Left hindlimb (tissue), 1 donor: ENCODE measurements at places on chromosomes 2 and 18.

GRCh38 chr2:126990605-126991532 lies 92.2 kb downstream of the TEX51 start:
- DNase-seq, result no peak

DNA sequence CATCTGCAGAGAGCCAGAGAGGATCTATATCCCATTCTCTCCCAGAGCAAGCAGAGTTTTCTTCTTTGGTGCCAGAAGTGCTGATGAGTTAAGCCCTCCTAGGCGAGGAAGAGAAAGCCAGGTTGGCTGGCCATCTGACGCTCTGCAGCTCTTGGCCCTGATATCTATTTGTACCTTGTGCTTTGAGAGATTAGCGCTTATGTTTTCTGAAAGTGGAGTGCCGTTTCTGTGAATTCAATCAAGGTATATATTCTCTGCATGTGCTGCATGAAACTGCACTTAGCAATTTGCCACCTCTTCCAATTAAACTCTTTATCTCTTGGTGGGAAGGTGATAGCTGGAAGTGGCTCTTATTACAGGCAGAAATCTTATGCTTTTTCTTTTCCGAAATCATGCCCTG lies 177.5 kb downstream of the LPIN1 start:
- DNase-seq, result no peak

DNA sequence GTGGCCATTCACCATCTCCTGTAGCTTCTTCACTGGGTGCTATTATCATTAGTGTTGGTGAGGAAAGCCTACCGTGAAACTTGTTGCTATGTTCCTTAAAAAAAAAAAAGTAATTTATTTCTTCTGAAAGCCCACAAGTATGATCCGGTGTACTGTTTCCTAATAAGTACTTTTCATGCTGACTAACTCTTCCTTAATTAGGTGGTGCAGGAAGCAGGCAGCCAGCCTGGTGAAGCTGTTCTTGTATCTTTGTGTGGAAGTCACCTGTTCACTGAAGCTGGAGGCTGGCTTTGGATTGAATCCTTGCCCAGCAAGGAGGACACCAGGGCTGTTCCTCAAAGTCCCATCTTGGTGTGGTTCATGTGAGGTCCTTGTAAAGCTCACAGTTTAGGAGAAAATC lies 321.7 kb upstream of the THSD7B start:
- no peak for DNase-seq

DNA sequence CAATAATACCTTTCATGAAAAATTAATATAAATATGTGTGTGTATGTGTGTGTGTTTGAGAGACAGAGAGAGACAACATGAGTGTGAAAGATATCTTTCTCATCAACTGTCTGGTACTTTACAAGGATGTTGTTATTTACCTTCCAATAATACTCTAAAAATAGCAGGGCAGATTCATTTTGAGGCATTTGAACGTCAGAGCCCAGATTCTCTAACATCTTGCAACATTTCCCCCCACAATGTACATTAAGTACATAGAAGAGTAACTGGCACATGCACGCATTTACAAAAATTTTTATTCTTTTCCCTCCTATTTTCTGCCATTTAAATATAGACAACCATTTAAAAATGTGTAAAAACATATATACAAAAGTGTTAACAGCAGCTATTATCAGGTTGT lies 100.9 kb downstream of the PID1 start:
- DNase-seq, result no peak

GRCh38 chr2:99822474-99823207 lies 319.7 kb downstream of the AFF3 start:
- no peak for DNase-seq

DNA sequence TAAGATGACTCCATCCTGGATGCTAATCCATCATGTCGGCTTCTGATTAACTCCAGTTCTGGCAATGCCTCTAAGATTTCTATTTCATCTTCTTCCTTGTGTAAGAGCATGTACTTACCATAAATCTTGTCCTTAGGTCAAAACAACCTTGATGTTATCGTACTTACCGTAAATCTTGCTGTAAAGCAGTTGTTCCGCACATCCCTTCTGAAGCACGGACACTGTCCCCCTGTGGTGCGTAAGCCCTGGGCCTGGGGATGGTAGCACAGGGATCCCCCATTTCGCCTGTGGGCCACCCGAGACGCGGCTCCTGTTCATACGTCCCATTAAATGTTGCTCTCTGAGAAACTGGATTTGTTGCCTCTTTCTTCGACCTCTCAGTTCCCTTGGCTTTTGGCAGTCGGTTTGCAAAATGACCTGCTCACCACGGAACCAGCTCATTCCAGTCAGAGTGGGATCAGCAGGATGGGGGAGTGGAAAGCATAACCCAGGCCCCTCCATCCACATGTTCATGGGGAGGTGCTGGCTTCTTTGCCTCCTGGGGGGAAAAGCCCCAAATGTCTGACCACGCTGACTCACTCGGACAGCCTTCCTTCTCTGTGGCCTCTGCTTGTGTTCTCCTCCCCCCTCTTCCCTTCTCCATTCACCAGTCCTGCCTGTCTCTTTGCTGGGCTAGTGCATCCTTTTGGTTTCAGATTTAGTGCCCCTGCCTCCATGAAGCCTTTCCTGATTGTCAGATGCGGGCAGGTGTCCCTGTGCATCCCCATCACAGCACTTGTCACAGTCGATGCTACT lies 49.9 kb downstream of the RAB31 start:
- DNase-seq, result no peak

GRCh38 chr2:199902486-199903110 lies 8.5 kb upstream of the C2orf69 start:
- no peak for DNase-seq

- DNase-seq, result no peak
Measured at GRCh38 chr2:73172963-73173362, 29.4 kb upstream of the NOTO start.

DNA sequence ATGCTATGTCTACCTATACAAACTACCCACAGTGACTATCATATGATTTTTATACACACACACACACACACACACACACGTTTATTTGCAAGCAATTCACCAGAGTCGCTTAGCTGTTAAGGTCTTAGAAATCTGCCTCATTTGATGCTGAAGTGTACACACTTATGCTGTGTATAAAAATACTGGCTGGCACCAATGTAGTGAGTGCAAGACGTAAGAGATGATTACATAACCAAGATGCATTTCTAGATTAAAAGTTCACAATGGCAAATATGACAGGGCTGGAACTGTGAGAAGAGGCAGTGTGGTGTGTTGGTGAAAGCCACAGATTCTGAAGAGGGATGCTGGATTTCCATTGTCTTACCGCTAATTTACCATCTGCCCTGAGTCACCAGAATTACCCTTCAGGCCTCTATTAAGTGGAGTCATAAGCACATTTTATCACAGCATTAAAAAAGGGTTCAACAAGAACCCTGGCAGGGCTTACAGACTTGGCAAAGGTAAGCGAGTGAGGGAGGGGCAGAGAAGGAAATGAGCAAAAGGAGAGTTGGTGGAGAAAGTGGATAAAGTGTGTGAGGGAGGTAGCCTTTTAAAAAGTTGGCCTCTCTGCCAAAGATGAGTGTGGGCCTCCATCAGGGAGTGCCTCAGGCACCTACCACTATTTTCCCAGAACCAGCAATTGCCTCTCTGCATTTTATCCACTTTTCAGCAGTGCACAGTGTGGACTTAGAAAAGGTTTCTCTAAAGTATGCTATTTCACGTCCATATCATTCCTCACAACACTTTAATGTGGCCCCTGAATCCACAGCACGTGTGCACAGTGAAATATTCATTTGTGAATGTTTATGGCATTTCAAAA lies 21.5 kb downstream of the MEIS1 start:
- no peak for DNase-seq

DNA sequence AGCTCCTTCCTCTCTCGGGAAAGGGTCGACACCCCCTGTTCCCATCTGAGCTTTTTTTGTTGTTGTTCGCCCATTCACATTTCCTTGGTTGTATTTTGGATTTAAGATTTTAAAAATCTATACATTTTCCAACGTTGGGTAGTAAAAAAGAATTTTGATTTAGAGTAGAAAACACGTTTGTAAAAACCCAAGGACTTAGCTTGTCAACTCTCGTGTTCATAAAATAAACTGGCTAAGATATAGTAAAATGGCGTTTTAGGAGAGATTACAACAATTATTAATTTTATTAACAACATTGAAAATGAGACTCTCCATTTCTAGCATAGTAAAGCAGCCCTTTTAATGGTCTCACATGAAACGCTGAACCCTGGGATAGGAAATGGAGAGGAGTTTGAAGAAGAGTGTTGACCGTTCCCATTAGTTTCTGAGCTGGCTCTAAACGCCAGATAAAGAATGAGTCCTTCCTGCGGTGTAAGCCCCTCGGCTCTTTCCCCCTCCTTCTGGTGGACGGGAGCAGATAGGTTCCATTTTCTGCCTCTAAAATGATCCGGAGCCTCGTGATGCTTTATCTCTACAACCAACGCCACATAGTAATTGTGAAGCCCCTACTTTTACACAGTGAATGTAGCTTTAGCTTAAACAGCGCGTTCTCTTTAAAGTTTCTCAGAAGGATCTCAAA lies 24.0 kb upstream of the ZNF516 start:
- DNase-seq, result peak; percentile 43

DNA sequence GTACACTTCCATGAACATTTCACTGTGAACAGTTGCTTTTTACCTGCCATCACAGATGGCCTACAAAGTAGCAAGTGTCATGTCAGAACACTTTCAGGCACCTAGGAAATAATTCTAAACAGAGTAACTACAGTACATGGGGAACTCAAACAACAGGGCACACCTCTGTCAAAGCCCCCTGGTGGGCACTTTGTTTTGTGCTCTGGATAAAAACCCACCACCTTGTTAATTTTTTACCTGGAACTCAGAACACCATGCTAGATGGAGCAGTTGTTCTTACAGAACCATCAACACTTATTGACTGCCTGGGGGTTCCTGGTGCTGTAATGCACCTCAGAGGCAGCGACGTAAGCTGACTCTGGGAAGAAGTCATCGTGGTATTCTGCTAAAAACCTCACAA lies 2.3 kb downstream of the MSL3B start:
- no peak for DNase-seq

DNA sequence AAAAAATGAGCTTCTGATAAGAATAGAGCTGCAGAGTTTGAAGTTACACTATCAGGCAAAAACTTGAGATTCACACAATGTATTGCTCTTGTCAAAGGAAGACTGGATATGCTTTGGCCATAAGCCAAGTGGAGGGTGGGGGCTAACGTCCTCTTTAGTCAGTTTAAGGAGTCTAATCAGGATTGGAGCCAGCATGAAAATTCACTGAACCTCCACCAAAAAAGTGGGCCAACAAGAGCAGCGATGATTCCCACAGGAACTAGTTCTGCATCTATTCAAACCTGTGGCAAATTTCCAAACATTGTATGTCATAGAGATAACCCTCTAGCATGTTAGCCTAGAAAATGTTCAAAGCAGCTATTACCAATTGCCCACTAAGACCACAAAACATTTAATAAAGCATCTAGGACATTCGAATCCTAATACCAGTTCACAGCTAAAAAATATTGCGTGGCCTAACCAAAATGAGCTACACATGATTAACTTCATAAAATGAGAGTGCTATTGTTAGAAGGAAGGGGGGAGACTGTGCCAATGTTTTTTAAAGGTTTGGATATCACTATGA lies 43.5 kb upstream of the TMEM247 start:
- DNase-seq, result no peak

DNA sequence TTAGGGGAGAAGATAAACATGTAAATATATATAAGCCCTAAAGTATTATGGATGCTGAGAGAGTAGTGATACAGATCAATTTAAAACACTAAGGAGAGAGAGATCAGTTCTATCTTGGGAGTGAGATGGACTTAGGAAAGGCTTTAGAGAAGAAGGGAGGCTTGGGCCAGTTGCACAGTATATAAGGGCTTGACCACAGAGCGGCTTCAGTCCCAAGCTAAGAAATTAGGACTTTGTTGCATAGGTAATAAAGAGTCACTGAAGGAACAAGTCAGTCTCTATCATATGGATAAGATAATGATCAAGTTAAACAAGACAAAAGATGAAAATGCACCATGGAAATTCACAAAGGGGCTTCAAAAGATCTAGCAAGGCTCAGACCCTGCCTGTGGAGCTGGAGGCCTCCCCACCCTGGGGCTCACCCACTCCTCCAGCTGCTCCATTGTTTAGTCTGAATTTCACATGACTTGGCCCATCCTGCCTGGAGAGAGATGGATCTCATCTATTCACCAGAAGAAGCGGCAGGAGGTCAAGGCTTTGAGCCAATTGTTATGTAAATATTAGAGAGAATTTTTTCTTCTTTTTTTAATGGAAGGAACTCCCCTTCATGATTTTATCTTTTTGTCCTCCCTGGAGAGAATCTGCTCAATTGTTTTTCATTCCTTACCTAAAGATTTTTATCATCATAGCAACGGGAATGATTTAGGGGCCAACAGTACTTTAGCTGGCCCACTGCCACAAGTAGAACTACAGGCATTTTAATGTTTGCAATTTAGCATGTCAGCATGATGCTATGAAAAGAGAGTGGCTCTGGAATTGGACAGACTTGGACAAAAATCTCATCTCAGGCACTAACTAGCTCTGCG lies 44.0 kb downstream of the GYPC start:
- peak; percentile 52 for DNase-seq

DNA sequence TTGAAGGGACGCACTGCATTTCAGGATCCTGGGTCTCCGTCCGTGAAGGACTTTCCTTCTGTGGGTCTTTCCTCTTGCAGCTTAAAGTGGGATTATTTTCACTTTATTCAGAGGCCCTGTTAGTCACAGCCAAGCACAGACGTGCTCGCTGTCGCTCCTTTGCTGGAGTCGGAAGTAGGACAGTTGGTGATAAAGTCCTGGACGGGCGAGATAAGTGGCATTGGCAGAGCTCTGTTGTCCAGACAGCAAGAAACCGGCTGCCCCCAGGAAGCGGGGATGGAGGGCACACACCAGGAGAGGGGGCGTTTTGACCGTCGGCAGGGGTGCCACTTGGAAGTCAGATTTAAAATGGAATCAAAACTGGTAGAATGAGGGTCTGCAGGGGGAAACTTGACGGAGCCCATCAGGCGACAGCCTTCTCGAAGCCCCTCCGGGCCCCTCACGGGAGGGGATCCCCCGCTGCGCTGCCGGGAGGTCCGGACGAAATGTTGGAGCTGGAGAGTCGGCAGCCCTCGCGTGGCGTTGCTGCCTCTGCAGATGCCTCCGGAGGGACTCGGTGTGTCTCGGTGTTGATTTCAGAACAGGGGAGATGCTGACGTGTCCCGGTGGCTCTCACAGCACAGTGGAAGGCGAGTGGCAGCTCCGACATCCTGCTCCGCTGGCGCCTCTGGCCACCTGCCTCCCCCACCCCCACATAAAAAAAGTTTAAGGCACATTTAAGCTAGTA lies 124.2 kb downstream of the NFATC1 start:
- peak; percentile 54 for DNase-seq
